ENCODE measurements at places on chromosomes 3 and 15. TPM values are rescaled to one million over a fixed set of nuclear protein-coding genes. Genes with fewer than 3 reads are reported as not detected.
A peak's percentile ranks its signal among the peaks of the same experiment; 100 is the strongest.

GRCh38 chr3:44661189-44661588 is 12.7 kb downstream of the ZNF35 start:
- peaks cover 38% of the 10 kb centered on the region for H3K36me3 ChIP-seq
- H3K27ac ChIP-seq: no peak overlapping the region
- DNase-seq: no peak
- H3K4me3 ChIP-seq: no peak overlapping the region
- no peaks in the 10 kb centered on the region for H3K4me1 ChIP-seq

GRCh38 chr15:99732751-99733267 is 428 bp downstream of the LYSMD4 start:
- peak overlapping the region; percentile 86 for H3K4me3 ChIP-seq
- no peak for DNase-seq
- peaks cover 16% of the 10 kb centered on the region for H3K36me3 ChIP-seq
- H3K27me3 ChIP-seq: no peaks in the 10 kb centered on the region

GOLGA6A gene
- not detected for total RNA-seq

DNA sequence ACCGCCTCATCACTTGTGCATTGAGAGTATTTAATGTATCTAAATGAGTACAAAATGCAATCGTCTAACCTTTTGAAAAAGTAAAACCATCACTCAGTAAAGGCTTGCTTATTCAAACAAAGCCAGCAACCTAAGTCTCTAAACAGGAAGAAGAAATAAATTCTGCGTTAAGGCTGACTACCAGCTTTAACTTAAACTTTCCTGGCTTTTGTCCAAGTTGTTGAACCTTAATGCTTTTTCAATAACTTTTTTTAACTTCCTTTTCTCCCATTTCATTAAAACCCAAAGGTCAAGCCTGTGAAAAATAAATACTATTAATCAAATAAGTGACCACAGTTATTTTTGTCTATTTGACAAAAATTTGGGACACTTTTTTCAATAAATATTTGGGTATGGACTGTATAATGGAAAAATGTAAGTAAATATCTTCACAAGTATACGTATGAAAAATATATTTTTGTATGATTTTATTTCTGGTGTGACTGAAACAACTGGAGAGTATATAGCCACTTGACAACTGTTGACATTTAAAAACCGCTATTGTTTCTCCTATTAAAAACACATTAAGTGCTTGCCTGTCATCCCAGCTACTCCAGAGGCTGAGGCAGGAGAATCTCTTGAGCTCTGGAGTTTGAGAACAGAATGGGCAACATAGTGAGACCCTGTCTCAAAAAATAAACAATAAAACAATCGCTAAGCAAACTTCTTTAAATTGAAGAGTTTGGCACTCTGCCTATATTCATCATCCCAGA is 2.9 kb downstream of the KLHL24 start:
- H3K27ac ChIP-seq: no peak overlapping the region
- H3K4me3 ChIP-seq: peak overlapping the region; percentile 92
- H3K27me3 ChIP-seq: no peaks in the 10 kb centered on the region
- no peak for DNase-seq
- peaks cover 24% of the 10 kb centered on the region for H3K4me1 ChIP-seq

DNA sequence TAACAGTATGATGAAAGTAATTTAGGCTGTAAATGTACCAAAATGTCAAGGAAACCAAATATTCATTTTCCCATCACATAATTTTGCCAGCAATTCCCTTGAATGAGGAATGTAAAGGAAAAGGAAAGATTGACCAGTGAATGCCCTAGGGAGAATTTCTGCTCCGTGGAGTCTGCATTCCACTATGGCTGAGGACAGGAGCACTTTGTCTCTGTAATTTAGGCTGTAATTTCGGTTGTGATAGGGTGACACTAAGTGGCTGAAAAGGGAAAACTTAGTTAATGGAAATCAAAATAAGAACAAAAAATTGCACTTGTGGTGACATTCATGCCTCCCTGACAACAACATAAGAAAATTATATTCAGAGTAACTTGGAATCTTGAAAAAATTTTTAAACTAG is 8.3 kb upstream of the TMEM207 start:
- H3K27ac ChIP-seq: no peak overlapping the region
- DNase-seq: no peak
- no peaks in the 10 kb centered on the region for H3K36me3 ChIP-seq
- no peaks in the 10 kb centered on the region for H3K4me1 ChIP-seq
- peaks cover 26% of the 10 kb centered on the region for H3K27me3 ChIP-seq
